ENCODE measurements at places on chromosomes 16 and 17. TPM values are rescaled to one million over a fixed set of nuclear protein-coding genes. Genes with fewer than 3 reads are reported as not detected.

TP53TG3F gene
- total RNA-seq, result not detected

CACNG5 gene
- total RNA-seq, result not detected

MYH13 gene
- total RNA-seq, result not detected

ACE gene
- 7.0 TPM for total RNA-seq

GALR2 gene
- total RNA-seq, result not detected

TMEM238L gene
- not detected for total RNA-seq

FOXL1 gene
- 38.7 TPM for total RNA-seq

TPSD1 gene
- not detected for total RNA-seq

CD300E gene
- not detected for total RNA-seq

EMC6 gene
- total RNA-seq, result 26.0 TPM

PFN1 gene
- 1,703 TPM for total RNA-seq

PLXDC1 gene
- total RNA-seq, result 0.08 TPM

SPATA22 gene
- 0.52 TPM for total RNA-seq

CNTNAP1 gene
- 37.0 TPM for total RNA-seq

DNAI2 gene
- total RNA-seq, result not detected

NEK8 gene
- 1.6 TPM for total RNA-seq

CLDN9 gene
- total RNA-seq, result 0.39 TPM

SLC38A8 gene
- not detected for total RNA-seq

PRR29 gene
- 0.52 TPM for total RNA-seq

PSMC5 gene
- total RNA-seq, result 52.6 TPM

KCNJ16 gene
- total RNA-seq, result not detected

SLC5A10 gene
- total RNA-seq, result not detected

PRKAR1A gene
- 185 TPM for total RNA-seq

WNK4 gene
- 0.39 TPM for total RNA-seq

C16orf92 gene
- not detected for total RNA-seq

SLC16A6 gene
- total RNA-seq, result 4.0 TPM

SMTNL2 gene
- total RNA-seq, result 10.9 TPM

HOXB6 gene
- total RNA-seq, result 64.5 TPM

TP53TG3C gene
- not detected for total RNA-seq

C17orf100 gene
- 0.91 TPM for total RNA-seq

All from epithelial cell of alveolus of lung (primary cell).